ENCODE measurements at places on chromosomes 6 and 20.
A peak's percentile ranks its signal among the peaks of the same experiment; 100 is the strongest.

GRCh38 chr6:110389689-110390382 is 25.5 kb downstream of the DDO start:
- ATAC-seq: no peak

DNA sequence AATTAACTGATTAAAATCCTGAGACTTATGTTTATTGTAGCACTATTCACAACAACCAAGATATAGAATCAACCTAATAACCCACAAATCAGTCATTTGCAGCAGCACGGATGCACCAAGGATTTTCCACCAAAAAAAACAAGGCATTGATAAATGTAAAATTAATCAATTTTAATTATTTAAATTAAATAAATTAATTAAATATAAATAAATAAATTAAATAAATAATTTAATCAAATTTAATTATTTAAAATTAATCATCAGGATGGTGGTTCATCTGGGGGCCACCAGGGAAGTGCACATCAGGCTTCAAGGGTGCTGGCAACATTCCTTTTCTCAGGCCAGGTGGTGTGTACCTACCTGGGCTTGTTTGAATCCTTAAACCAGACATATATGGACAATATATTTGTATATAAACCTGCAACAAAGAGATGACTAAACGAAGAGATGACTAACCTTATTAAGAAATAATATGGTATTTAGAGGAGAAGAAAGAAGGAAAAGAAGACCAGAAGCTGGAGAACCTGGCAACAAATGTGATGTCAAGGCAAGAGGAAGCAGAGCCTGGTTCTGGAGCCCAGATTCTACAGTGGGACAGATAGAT is 89.2 kb downstream of the CD164 start:
- ATAC-seq: no peak

GRCh38 chr6:137156650-137157049 is 16.8 kb downstream of the IL22RA2 start:
- ATAC-seq: no peak

DNA sequence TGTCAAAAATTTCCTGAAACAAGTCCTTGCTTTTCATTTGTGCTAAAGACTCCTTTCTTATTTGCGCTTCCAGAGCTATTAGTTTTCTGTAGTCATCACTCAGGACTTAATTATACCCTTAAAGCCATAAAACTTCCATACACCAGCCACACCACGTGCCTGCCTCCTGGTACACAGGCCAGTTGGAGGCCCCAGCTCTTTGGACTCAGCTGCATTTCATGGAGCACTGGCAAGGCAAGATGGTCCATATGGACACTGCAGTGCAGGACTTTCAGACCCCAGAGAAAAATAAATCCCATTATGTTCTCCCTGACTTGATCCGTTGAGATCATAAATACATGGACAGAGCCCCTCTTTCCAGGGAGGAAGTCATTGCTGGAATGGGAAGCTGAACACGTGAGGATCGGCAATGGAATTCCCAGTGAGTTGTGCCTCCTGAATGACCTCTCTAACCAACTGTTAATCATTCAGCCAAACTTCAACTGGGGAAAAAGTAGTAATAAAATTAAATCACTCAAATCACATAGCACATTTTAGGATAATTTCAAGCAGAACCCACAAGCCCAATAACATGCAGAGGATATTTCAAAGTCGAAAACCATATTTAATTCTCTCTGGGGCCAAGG is 173.1 kb downstream of the HACE1 start:
- ATAC-seq: no peak

DNA sequence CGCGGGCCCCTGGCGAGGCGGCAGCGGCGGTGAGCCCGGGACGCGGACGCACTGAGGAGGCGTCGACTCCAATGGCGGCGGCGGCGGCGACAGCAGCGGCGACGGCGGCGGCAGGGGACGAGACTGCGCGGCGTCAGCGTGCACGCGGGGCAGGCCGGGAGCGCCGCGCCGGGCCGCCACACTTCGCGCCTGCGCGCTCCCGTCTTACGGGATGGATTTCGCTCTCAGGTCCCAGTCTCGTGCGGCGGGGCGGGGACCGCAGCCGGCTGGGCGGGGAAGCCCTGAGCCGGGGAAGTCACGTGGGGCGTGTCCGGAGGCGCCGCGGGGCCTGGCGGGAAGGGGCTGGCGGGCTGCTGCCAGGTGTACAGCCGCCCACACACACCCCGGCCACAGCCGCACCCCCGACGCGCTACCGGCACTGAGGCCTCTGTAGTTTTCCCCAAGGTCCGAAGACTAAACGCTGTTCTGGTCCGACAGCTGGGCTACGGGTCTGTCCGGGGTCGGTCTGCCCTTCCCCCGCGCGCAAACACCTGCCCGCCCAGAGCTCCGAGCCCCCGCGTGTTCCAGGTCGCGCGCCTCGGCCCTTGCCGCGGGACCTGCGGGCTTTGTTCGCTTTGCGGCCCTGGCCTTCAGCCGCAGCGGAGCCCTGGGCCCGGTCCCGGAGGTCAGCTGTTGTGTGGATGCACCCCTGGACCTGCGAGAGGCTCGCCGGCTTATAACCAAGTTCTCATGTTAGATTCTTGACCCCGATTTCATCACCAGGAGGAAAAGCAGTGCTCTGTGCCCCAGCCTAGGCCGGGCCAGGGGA is at the start of gene YTHDF1:
TSS of gene YTHDF1 (minus strand) at position 91 of the 808 bp plus-strand sequence. CDS start 239 bp downstream, outside the sequence.
- ATAC-seq: peak; percentile 96

- peak; percentile 81 for ATAC-seq
These were observed 18.1 kb downstream of the TUBB2B start for GRCh38 chr6:3209114-3210023.

DNA sequence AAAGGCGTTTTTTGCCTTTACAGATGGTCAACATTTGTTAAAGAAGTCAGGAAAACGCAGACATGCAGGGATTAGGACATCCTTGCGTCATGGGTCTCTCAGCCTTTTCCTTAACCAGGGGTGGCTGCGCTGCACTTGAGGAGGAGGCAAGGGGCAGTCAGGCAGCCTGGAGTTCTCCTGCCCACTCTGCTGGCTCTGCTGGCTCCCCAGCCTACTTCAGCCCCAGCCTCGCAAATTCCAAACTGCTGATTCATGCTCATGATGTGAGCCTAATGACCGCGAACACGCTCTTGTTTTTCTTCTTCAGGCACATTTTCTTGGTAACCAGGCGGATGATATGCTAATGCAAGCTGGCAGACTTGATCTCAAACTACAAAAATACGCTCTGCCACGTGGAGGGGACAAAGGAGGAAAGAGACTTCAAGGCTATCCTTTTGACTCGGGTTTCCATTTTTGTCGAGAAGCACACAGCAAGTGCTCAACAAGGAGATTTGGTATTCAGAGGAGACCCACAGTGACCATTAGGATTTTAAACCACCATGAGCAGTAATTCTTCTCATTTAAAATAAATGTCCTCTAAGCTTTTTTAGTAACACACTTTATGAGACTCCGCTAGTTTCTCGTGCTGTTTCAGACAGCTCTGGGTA is 290.3 kb upstream of the STXBP5 start:
- peak; percentile 55 for ATAC-seq

- no peak for ATAC-seq
These were observed 131.6 kb downstream of the UTRN start for GRCh38 chr6:144416773-144417172.

- no peak for ATAC-seq
These were observed 82.9 kb upstream of the SCAF8 start for GRCh38 chr6:154650351-154650750.

DNA sequence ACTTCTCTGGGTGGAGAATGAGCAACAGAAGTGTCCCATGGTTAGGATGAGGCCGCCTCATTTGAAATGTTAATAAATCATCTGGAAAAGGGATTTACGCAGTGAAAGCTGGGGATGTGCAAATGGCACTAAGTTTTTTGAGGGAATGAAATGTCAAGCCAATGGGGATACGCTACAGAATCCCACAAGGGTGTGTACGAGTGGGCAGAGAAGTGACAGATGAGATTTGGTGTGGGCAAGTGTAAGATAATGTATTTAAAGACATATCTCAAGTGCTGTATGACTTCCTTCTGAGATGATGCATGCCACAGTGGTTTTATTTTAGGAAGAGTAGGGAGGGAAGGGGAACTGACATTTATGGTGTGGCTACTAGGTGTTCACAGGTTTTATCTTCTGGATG is 100.6 kb downstream of the LRFN2 start:
- ATAC-seq: no peak

- no peak for ATAC-seq
These were observed 145.2 kb downstream of the DOK5 start for GRCh38 chr20:54620611-54621010.

DNA sequence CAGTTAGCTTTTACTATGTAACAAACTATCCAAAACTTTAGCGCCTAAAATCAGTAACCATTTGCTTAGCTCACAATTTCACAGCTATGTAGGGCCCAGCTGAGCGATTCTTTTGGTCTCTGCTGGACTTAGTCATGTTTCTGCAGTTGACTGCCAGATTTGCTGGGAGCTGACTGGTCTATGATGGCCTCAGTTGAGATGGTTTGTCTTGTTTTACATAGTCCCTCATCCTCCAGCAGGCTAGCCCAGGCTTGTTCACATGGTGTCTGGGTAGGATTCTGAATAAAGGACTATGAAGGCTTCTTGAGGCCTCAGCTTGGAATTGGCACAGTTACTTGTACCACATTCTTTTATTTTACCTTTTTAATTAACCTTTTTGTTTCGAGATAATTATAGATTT is 247.8 kb upstream of the CHD6 start:
- no peak for ATAC-seq

DNA sequence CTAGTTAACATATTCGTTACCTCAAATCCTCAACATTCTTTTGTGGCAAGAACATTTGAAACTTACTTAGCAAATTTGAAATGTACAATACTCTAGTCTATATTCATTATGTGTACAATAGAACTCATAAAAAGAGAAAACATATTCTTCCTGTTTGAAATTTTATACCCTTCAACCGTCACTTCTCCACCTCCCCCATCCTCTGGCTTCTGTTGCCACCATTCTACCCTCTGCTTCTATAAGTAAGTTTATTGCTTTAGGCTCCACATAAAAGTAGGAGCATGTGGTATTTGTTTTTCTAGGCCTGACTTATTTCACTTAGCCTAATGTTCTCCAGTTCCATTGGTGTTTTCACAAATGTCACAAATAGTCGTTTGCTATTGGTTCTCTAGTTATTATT is 205.3 kb downstream of the TENT5A start:
- ATAC-seq: no peak

DNA sequence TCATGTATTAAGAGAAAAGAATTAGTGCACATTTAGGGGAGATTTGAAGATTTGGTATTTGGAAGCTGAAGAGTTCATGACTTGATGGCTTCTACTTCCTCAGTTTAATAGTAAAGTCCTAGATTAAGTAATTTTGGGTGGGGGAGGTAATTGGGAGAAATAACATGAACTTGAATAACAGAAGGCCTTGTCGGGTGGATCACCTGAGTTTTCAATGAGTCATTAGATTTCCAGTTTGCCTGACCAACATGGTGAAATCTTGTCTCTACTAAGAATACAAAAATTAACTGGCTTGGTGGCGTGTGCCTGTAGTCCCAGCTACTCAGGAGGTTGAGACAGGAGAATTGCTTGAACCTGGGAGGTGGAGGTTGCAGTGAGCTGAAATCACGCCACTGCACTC is 181.0 kb downstream of the GJA1 start:
- ATAC-seq: no peak

DNA sequence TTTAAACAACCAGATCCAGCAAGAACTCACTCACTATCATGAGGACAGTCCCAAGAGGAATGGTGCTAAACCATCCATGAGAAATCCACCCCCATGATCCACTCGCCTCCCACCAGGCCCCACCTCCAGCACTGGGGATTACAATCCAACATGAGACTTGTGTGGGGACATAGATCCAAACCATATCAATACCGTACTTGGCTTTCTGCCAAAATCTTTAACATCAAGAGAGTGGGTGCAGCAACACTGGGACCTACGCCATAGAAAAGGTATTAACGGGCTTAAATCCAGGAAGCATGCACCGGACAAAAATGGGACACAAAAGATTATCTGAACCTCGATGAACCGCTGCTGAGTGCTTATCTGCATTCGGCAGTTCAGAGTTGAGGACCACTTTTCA is 322.3 kb upstream of the ARID1B start:
- ATAC-seq: no peak

DNA sequence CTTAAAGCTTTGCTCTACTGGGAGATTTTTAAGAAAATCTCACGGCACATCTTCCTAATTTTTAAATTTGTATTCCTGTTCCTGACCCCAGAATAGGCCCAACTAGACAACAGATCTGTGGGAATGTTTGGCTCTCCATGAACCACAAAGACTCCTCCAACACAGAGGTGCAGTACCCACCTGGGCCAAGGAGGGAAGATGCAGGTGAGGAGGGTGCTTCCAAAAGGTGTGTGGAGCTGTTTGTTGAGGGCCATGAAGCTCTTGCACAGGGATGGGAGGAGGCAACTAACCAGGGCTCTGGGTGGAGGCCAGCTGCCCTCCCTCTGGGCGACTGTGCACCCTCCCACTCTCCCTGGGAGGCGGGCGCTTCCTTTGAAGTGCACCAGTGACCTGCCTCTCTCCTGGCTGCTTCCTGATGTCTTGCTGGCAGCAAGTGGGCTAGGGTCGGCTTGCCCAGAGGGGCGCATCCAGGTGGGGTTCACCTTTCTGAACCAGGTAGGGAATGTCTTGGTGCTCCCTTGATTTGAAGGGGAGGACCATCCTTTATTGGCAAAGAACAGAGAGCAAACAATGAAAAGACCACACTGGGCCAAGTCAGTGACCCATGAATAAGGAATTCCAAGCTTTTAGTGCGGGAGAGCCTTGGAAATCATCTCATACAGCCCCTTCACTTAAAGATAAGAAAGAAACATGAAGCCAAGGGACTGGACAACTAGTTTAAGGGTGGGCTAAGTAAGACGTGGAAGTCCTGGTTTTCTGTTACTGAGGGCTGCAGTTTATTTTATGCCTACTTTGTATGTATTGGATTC is 76.0 kb downstream of the ANKRD6 start:
- ATAC-seq: no peak

- ATAC-seq: no peak
These were observed 14.8 kb upstream of the SERPINB9 start for GRCh38 chr6:2917801-2918445.

DNA sequence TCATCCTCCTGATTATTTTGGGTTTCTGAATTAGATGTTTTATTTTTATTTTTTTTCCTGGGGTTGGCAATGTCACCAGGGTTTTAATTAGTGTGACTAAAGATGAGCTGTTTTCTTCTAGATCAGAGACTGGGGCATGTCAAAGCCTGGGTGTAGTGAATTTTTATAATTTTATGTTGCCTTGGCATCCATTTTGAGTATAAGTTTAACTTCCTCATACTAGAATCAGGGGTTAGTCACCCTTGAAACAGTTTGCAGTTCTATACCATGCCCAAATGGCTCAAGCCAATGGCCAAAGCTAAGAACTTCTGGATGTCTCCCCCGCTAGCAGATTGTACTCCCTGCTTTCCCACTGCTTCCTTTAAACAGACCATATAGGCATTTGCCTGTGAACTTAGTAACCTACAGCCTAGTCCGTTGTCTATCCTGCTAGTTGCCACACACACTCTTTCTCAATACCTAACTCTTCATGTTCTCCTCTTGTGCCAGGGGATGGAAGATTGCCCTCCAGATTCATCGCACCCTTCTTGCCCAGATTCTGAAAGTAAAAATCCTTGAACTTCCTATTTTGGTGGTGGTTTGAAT is 54.5 kb downstream of the KIAA0408 start:
- no peak for ATAC-seq

DNA sequence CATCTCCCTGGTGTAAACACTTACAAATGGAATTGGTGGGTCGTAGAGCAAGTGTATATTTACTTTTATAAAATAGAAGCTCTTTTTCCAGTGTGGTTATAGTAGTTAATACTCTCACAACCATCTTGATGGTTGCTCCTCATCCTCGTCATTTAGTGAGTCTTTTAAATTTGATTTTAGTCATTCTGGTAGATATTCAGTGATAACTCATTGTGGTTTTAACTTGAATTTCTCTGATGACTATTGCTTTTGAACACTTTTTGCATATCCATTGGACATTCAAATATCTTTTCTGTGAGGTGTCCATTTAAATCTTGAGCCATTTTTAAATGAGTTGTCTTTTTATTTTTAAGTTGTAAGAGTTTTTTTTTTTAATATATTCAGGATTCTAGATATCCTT is 189.2 kb upstream of the PHACTR1 start:
- no peak for ATAC-seq

Data from activated T-helper 17 cell treated with anti-CD3 and anti-CD28 coated beads, Interleukin-2, amount 50 U/mL, for 72 hours (primary cell).